ENCODE measurements at places on chromosomes 2 and 18.

- DNase-seq, result no peak
Observed at GRCh38 chr2:237567276-237568029, 1.1 kb downstream of the PRLH start.

- no peak for DNase-seq
Observed at GRCh38 chr2:54454548-54455130, 1.5 kb upstream of the SPTBN1 start.

GRCh38 chr2:176072951-176073904 lies 10.5 kb downstream of the EVX2 start:
- DNase-seq, result no peak

DNA sequence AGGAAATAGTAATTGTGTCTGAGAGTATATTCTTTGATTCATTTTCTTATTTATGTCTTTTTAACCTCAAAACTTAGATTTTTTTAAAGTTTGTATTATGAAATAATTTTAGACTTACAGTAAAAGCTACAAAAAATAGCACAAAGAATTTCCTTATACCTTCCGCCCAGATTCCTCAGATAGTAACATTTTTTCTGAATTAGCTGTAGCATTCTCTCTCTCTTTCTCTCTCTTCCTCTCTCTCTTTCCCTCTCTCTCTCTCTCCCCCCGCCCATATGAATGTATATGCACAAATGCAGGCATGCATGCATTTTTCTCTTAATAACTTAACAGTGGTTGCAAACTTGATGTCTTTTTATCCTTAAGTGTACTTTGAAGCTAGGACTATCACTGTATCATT lies 361.1 kb upstream of the NRP2 start:
- no peak for DNase-seq

DNA sequence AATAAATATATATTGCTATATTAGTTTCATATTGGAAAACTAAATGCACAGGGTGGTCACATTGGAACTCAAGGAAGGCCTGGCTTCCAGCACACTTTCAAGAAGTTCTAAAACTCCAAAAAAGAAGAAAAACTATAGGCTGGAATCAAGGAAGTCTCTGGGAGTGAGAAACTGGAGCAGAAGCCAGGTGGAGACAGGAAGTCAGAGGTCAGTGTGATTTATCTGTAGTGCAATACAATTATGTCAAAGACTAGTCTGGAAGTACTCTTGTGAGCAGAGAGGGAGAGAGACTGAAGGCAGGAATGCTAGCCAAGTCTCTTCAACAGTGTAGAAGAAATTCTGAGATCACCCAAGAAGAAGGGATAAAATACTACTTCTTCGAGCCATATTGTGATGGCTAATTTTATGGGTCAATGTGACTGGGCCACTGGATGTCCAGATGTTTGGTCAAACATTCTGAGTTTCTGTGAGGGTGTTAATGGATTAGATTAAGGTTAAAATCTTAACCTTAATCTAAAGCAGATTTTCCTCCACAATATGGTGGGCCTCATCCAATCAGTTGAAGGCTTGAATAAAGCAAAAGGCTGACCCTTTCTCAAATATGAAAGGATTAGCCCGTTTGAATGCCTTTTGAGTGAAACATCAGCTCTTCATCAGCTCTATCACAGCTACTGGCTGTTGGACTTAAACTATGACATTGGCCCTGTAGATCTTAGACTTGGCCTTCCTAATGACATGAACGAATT lies 208.0 kb downstream of the TDRD15 start:
- no peak for DNase-seq

- DNase-seq, result no peak
Observed at GRCh38 chr2:169091256-169091655, 21.9 kb downstream of the DHRS9 start.

DNA sequence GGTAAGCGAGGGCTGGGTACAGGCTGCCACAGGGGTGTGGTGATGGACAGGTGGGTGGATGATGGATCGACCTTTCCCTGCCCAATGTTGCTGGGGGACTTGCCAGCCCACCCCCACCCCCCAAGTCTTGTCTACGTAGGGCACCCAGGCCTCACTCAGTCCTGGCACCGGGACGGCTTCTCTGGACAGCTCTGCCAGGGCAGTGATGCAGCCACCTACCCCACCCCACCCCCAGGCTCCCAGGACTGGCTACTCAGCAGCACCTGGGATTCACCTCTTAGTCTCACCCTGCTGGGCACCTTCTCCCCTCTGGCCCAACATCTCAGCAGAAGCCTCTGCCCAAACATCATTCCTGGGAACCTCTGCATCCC lies 55.7 kb downstream of the ANKMY1 start:
- DNase-seq, result no peak

GRCh38 chr18:13418013-13418710 lies 199.6 kb downstream of the LDLRAD4 start:
- DNase-seq, result peak; percentile 33

GRCh38 chr2:80496775-80497174 lies 192.2 kb upstream of the LRRTM1 start:
- no peak for DNase-seq

DNA sequence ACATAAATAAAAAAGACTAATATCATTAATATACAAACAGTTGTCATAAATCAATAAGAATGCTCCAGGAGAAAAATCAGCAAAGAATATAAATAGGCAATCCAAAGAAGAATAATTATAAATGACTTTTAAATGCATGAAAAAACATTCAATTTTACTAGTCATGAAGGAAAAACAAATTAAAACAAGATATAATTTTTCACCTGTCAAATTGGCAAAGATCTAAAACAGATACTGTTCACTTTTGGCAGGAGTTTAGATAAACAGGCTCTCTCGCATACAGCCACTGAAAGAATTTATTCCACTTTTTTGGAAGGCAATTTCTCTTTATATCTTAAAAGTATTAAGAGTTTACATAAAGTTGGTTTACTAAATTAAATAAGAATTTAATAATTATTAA lies 176.8 kb upstream of the SETBP1 start:
- no peak for DNase-seq

- DNase-seq, result no peak
Observed at GRCh38 chr2:46151577-46151976, 145.6 kb upstream of the EPAS1 start.

- DNase-seq, result peak; percentile 72
Observed at GRCh38 chr2:5946225-5947115, 254.3 kb downstream of the SOX11 start.

DNA sequence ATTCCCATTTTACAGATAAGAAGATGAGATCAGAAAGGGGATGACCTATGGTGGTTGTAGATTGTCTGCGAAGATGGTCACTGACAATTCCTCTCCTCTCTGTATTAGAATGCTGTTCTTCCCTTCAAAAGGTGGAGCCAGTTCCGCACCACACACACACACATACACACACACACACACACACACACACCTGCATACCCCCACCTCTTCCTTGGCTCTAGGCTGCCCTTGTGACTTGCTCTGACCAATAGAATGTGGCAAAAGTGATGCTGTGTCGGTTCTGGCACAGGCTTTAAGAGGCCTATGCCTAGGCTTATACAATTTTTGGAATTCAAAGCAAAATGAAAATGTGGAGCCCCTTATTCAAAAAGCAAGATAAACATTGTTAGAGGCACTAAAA lies 88.0 kb downstream of the ZFP36L2 start:
- no peak for DNase-seq

DNA sequence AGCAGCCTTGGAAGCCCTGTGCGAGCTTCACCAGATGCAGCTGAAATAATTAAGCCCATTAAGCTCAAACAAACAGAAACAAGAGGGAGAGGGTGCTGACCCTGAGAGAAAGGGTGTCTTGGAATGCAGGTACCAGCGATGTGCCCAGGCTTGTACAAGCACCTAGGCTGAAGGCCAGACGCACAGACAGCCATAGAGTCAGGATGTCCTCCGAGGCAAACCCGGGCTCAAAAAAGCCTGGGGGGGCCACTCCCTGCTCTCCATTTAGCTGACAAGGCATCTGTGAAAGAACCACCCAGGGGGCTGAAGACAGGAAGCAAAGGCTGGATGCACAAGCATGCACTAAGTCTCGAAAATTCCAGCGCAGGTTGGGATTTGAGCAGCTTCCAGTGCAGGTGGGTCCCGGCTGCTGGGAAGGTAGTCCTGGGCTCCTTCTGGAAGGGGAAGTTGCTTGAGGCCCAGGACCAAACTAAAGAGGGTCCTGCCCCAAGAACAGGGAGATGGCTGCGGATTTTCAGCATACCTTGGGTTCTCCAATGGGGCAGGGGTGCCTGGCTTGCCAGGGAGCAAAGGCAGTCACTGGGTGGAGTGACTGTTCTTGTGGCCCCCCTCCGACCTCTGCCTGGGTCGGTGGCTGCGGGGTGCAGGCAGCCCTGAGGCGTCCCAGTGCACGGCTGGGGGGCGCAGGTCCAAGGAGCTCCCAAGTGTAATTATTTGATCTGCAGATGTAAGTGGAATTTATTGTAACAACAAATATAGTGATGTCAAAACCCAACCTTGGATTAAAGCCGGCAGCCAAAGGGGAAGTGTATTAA lies 5.9 kb downstream of the GBX2 start:
- DNase-seq, result no peak

- no peak for DNase-seq
Observed at GRCh38 chr2:1882471-1882870, 138.2 kb upstream of the PXDN start.

GRCh38 chr2:3198119-3198518 lies 179.5 kb downstream of the EIPR1 start:
- no peak for DNase-seq

GRCh38 chr2:170365686-170366085 lies 187.7 kb downstream of the MYO3B start:
- no peak for DNase-seq
